ENCODE measurements at places on chromosomes 16 and 17. TPM values are rescaled to one million over a fixed set of nuclear protein-coding genes. Genes with fewer than 3 reads are reported as not detected.

CNTD1 gene
- 0.17 TPM for total RNA-seq

- DNase-seq = no peak
Observed at GRCh38 chr17:45681706-45682105, 102.4 kb upstream of the CRHR1 start.

GRCh38 chr16:78681743-78682142 lies 582.3 kb downstream of the WWOX start:
- no peak for DNase-seq

PPP1R27 gene
- not detected for total RNA-seq

MEIOB gene
- total RNA-seq = 2.5 TPM

GRCh38 chr17:50710025-50710424 lies 2.3 kb upstream of the ANKRD40 start:
- no peak for DNase-seq

- DNase-seq = no peak
Observed at GRCh38 chr17:10579270-10579669, 29.8 kb upstream of the MYH2 start.

GRCh38 chr17:10197721-10198508 lies 491 bp downstream of the GAS7 start:
- no peak for DNase-seq

ACSM5 gene
- total RNA-seq = not detected

GRCh38 chr17:28748852-28749515 lies 5.2 kb downstream of the TRAF4 start:
- no peak for DNase-seq
